Inflammatory macrophage (primary cell): ENCODE measurements at places on chromosomes 4 and X.

GRCh38 chrX:151974336-151975227, at the start of gene GABRE:
TSS of gene GABRE (minus strand) at chrX:151974676. CDS start at chrX:151974625, 51 bp downstream.
- DNase-seq = no peak

GRCh38 chr4:55251342-55251741, 94.7 kb upstream of the SRD5A3 start:
- DNase-seq = no peak

GRCh38 chr4:169222761-169223160, 48.0 kb downstream of the SH3RF1 start:
- no peak for DNase-seq

DNA sequence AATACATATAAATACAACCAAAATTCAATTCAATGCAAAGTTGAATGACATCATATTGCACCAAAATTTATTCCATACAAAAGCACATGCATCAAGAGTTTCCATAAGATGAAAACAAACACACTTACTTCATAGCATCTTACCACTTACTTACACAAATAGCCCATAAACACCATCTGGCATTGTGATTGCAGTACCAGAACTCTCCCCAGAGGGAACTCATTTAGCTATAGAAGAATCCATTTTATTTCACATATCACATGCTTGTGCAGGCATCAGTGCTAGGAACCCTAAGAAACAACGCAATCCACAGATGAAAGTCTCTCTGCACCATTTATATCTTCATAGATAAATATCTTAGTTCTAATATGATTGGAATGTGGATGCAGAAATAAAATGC, 77.9 kb downstream of the SLC7A11 start:
- no peak for DNase-seq

DNA sequence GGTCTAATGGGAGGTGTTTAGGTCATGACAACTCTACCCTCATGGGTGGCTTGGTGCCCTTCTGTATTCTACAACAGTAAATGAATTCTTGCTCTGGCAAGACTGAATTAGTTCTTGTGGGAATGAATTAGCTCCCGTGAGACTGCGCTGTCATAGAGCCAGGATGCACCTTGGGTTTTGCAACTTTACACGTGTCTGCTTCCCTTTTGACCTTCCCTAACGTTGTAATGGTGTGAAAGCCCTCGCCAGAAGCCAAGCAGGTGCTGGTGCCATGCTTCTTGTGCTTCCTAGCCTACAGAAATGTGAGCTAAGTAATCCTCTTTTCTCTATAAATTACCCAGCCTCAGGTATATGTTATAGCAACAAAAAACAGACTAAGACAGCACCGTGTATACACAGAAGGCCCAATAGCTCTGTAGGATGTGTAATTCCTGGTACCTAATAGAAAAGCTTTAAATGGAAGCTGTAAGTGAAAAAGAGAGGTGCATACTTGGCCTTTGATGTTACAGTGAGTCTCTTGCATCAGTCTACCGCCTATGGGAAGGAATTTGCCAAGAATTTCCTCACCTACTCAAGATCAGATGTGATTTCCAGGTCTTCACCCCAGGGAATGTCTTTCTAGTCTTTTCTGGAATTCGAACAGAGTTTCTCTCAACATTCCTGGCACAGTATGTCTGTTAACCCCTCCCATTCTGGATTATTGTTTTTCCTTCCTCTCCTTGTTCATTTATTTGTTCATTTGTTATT, 3.2 kb upstream of the ENPEP start:
- no peak for DNase-seq

DNA sequence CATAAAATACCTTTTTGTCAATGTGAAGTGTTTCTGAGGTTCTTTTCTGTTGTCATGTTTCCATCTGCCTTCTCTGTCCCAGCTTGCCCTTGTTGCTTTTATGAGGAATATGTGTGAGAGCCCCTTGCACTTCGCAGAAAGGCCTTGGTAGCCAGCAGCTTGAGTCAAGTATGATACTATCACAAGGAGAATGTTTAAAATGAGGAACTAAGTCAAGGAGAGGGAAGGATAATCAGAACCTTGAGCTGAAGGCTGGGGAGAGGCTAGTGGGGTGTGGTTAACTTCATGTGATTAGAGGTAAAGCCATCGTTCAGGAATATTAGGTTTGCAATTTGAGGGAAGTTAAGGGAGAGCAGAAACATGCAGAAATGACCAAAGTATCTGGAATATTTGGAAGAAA, 12.7 kb downstream of the PGK1 start:
- peak; percentile 2 for DNase-seq

DNA sequence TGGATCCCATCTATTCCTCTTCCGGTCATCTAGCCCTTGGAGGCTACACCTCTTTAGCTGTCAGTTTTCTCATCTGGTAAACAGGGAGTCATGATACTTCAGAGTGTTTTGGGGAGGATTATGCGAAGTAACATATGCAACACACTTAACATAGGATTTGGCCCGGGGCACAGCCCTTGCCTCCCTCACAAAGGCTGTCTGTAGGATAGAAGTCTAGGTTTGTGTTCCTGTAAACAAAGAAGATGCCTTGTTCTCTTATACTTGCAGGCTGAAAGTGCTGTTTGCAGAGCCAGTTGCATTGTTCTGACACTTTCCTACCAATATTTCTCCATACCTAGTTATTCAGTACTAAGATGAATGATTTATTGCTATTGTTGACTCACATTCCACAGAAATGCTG, 2.2 kb upstream of the APELA start:
- no peak for DNase-seq

DNA sequence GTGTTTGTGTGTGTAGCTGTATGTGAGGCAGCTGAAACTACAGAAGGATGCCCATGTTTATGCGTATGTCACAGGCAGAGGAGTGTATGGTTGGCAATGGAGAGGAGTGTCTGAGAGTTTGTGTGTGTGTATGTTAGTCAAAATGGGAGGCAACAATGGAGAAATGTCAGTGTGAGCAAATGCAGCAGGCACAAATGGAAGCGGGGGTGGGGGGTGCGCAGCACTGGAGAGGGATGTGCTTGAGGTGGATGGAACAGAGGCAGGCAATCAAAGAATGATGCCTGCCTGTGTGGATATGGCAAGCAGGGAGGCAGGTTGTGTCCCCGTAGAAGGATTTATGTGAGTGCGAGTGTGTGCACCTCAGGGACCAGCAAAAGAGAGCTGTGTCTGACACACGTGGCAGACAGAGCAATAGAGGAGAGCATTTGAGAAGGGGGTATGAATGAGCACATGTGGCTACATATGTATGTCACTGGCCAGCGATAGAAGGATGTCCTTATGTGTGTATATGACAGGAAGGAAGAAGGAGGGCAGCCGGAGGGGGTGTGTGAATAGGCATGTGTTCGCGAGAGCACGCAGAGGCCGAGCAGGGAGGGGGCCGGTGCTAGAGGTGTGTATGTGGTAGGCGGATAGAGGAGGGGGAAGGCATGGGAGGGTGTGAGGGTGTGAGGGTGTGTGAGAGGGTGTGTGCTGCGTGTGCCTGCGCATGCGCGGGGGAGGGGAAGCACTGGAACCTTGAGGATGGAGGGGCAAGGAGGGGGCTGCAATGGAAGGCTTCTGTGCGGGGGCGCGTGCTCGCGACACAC, 1.1 kb downstream of the PJA1 start:
- peak; percentile 0 for DNase-seq

GRCh38 chrX:45031830-45032378, 158.9 kb downstream of the KDM6A start:
- no peak for DNase-seq

GRCh38 chrX:111869639-111870034, 6.3 kb upstream of the TRPC5OS start:
- peak; percentile 46 for DNase-seq

DNA sequence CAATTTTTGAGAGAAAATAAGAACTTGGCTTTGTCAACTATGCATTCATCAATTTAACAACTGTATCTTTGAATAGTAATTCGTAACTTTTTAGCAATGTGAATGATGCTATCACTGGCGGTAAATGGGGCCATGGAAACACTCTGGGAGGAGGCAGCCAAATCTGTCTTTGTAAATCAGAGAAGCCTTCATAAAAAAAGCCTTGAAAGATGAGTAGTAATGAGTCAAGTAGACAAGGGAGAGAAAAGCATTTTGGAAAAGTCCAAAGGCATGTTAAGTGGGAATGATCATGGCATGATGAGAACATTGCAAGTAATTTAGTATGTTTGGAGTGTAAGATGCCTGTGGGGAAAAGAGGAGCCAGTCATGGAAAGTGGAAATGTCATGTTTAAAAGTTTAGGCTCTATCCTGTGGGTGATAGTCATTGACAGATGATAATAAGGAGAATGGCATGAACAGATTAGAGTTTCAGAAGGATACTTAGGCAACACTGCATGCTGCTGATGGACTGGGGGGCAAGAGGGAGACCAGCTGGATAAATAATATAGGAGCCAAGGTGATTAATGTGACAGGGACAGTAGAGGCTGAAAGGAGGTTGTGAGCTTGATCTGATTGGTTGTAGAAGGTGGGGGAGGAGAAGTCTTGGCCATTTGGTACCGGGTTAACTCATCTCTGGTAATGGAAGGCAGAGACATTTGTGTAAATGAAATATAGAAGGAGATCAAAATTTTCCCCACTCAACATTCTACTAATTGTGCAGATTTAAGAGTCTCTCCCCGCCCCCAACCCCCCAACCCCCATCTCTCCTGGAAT, 16.3 kb downstream of the SPRY1 start:
- DNase-seq = no peak

DNA sequence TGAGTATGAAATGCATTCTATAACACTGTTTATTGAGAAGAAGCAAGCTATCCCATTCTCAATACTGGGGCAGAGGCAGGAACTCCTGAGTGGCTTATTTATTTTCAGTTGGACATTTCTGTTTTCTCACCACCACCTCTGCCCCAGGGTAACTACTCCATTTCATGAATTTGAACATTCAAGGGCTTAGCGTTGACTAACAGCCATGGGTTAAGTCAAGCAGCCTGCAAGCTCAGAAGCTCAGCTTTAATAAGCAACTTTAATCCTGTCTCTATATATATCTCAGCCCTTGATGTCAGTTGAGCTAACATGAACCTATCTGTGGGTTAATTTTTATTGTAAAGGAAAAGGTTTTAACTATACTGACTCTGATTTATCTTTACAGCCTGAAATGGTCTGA, 93.8 kb downstream of the MBNL3 start:
- peak; percentile 1 for DNase-seq

GRCh38 chrX:9340598-9341290, 124.1 kb upstream of the TBL1X start:
- peak; percentile 77 for DNase-seq

DNA sequence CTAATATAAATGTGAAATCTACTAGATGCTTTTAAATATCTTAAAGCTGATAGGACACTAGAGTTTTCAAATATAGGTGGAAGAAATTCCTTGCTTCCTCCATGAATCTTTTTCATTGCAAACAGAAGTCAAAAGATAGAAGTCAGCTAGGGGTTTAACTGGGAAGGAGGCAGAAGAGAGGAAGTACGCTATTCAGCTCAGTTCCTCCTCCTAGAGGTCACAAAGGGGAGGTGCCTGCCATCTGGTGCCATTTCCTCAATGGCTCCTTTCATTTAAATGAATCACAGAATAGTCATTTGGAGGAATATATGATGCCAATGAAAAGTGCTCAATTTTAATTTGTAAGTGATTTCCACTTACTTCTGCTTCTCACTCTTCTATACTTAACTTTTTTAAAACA, 8.5 kb downstream of the COL25A1 start:
- peak; percentile 53 for DNase-seq

GRCh38 chr4:113760094-113760794, 1.3 kb downstream of the CAMK2D start:
- DNase-seq = peak; percentile 20

- no peak for DNase-seq
These were observed 86.8 kb downstream of the ZNF718 start for GRCh38 chr4:211033-211511.

DNA sequence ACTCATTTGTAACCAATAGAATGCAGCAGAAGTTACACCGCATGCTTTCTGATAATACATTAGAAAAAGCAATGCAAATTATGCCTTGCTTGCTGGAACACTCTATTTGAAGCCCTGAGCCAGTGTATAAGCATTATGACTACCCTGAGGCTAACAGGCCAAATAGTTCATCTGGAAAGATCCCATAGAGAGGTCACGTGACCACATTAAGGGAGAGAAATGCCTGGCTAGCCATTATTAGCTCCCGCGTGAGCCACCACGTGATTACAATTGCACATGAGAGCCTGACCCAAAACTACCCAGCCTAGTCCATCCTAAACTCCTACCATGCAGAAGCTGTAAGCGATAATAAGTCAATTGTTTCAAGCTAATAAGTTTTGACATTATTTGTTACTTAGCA, 472.9 kb upstream of the GALNTL6 start:
- DNase-seq = no peak

GRCh38 chrX:48715072-48715471, 18.5 kb downstream of the SUV39H1 start:
- no peak for DNase-seq

- peak; percentile 14 for DNase-seq
These were observed 119.3 kb upstream of the CLNK start for GRCh38 chr4:10803713-10804343.

GRCh38 chr4:166091146-166091545, 218.1 kb downstream of the TLL1 start:
- no peak for DNase-seq

GRCh38 chr4:97073194-97073593, 1070.1 kb downstream of the STPG2 start:
- DNase-seq = no peak

GRCh38 chr4:17690898-17691297, 76.5 kb downstream of the MED28 start:
- no peak for DNase-seq

DNA sequence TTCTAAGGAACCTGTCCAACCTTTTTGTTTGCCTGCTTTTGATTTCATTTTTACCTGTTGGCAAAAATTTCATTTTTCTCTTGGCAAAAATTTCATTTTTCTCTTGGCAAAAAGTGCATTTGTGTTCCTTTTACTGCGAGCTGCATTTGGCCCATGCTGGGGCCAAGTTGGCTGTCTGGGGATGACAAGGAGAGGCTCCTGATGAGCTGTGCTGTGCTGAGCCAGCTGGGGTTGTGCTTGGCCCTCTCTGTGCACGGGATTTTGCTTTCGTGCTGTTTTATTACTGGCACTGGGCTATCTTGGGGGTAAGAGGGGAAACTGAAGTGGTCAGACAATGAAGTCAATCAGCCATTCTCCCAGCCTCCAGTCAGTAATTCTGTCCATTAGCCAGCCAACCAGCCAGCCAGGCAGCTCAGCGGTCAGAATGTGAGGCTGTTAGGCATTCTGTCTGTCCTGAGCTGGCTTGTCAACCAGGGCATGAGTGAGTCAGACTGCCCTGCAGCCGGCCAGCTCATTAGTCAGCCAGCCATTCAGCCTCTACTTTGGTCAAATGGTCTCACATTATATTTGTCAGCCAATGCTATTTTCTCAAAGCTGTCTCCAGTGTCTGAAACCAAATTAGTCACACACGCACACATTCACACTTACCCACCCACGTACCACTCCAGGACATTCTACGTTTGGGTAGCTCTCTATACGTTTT, 56.9 kb upstream of the PRPS1 start:
- no peak for DNase-seq

GRCh38 chrX:82218361-82218760, 1016.5 kb downstream of the SH3BGRL start:
- peak; percentile 19 for DNase-seq

GRCh38 chr4:106816496-106816895, 219.6 kb downstream of the DKK2 start:
- no peak for DNase-seq

GRCh38 chrX:51257490-51257889, 75.1 kb upstream of the NUDT10 start:
- no peak for DNase-seq

- no peak for DNase-seq
These were observed 271.8 kb downstream of the INPP4B start for GRCh38 chr4:142574306-142574705.

- peak; percentile 58 for DNase-seq
These were observed 12.8 kb upstream of the TMEM131L start for GRCh38 chr4:153453402-153453801.
